ENCODE measurements at places on chromosomes 4 and X.

GRCh38 chrX:136194536-136194935 lies 47.2 kb downstream of the FHL1 start:
- no peak for DNase-seq

DNA sequence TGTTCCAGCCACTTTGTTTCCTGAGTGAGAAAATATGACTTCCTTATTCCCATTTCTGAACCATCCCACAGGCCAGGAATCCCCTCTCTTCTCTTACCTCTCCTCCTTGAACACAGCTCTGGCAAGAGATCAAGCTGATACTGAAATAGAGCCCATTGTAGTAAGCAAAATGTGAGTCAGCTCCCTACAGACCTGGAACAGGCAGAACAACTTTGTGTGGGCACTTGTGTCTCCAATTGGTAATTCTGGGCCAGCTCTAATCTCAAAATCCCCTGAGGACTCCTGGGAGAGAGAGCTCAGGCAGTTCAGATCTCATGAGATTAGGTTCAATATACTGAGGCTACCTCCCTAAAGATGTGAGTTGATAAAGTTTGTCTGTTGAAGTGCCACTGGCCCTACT lies 213.5 kb downstream of the GUCY2F start:
- DNase-seq: no peak

GRCh38 chrX:9249051-9249846 lies 215.3 kb upstream of the FAM9B start:
- no peak for DNase-seq

GRCh38 chrX:77693594-77693993 lies 92.4 kb downstream of the ATRX start:
- no peak for DNase-seq

GRCh38 chrX:66053414-66053813 lies 13.5 kb upstream of the VSIG4 start:
- DNase-seq: no peak

GRCh38 chrX:103560256-103560655 lies 25.1 kb upstream of the TCEAL4 start:
- DNase-seq: no peak

DNA sequence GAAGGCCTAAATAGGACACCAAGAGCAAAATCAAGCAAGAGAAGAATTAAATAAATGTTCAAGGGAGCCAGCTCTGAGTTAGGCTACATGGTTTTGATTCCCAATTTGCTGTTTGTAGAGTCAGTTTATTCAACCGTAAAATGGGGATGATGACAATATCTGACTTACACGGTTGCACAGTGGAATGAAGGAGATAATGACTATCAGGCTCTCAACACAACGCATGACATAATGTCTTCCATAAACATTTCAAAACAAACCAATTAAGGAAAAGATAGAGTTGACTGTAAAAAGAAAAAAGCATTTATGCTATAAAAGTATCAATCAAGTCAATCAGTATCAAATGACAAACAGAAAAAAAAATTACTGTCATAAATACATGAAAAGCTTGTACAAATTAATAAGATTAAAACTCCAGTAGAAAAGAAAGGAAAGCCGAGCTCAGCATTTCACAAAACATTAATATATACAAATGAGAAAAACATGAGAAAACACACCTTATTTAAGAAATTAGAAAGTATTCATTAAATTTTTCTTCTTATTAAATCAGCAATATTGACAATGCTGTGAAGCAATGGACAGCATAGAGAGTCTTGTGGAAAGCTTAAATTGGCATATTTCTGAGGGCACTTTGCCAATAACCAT lies 179.0 kb downstream of the SCFD2 start:
- no peak for DNase-seq

- no peak for DNase-seq
These were observed 291.9 kb downstream of the FAM47A start for GRCh38 chrX:33840176-33840575.

DNA sequence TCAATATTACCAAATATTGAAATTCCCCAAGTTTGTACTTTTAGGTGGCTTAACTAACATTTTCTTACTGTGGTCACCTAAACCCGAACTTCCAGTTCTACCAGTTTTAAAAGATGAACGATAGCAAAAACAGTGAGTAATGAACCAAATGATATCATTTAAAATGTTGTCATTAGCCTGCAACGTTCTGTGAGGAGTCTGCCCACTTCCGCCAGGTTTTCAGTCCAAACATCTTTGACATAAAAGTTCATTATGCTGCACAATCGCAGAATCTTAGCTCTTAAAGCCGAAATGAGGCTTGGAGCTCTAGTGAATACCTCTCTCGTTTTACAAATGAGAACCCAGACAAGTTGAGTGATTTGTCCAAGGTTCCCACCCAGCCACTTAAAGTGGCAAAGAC lies 762 bp downstream of the PIGA start:
- DNase-seq: no peak

- DNase-seq: no peak
These were observed 3.8 kb downstream of the TET2 start for GRCh38 chr4:105150503-105150902.

GRCh38 chr4:111334361-111334760 lies 711.5 kb upstream of the PITX2 start:
- DNase-seq: no peak

DNA sequence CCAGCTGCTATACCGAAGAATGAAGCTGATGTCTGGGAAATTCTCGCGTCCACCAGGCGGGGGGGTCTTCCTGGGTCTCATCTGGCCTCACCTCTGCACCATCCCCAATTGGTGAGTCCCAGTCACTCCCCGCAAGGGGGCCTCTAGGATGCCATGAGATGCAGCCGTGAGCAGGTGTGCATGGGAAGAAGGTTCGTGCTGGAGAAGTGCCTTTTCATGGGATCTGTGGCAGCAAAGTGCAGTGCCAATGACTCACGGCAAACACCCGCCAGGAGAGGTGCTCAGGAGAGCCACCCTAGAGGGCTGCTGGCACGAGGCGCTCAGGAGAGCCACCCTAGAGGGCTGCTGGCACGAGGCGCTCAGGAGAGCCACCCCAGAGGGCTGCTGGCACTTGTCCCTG lies 55.1 kb downstream of the CPZ start:
- no peak for DNase-seq

DNA sequence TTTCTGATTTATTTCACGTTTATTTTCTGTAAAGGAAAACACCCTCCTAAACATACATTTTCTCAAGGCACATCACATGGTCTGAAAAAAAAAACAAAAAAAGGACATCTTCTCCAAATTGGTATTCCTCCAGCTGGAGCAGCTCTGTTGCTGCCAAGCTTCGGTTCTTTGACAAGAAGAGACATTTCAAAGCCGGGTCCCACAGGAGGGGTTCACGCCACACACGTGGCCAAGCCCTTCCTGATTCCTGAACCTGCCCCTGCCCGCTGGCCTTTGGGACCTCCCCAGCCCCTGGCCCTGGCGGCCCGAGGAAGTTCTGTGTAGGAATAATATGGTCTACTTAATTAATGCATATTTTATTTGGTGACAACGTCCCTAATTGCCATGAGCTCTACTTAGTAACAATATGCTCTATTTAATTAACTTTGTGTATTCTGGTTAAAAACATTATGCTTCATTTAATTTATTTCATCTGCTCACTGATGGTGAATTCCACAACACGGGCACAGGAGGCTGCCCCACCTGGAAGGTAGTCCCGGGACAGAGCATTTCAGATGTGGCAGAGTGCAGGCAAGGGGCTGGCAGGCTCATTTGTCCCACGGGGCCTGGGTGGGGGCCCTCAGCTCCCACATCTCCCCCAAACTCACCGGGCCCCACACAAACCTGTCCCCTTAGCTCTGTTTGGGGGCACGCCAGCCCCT lies 5.4 kb upstream of the RGS12 start:
- no peak for DNase-seq

- no peak for DNase-seq
These were observed 664 bp downstream of the MED12 start for GRCh38 chrX:71118985-71119535.

DNA sequence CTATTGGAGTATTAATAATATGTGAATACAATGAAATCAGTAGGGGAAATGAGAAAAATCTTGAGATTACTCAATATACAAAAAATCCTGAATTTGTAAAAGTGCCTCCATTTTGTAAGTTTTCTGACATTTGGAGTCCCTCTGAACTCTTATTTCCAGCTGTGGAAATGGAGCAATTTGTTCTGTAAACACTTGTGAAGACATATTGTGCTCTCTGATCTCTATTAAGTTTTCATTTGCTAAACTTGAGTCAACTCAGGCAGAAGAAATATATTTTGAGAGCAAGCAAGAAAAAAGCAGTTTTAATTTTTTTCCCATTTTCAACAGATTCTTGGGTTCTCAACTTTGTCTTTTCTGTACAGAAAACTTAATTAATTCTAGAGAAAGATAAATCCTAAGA lies 51.4 kb upstream of the PCDH18 start:
- DNase-seq: no peak

DNA sequence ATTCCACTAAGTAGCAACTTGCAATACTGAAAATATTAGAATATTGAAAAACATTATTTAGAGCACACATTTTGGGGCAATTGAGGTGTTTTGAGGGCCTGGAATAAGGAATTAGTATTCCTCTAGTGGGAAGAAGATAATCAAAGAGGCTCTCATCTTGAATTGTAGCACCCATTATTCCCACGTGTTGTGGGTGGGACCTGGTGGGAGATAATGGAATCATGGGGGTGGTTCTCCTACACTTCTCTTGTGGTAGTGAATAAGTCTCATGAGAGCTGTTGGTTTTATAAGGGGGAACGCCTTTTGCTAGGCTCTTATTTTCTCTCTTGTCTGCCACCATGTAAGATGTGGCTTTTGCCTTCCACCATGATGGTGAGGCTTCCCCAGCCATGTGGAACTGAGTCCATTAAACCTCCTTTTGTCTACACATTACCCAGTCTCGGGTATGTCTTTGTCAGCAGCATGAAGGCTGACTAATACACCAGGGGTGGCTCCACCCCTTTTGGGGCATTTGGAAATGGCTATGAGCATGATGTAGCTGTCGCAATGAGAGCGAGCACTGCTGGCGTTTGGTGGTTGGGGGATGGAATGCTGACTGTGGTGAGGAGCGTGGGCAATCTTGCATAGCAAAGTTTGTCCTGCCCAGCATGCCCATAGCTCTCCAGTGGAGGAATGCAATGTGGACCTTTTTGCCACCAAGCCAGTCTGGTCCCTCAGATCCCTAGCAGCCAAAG lies 308.2 kb downstream of the FRMPD4 start:
- no peak for DNase-seq

DNA sequence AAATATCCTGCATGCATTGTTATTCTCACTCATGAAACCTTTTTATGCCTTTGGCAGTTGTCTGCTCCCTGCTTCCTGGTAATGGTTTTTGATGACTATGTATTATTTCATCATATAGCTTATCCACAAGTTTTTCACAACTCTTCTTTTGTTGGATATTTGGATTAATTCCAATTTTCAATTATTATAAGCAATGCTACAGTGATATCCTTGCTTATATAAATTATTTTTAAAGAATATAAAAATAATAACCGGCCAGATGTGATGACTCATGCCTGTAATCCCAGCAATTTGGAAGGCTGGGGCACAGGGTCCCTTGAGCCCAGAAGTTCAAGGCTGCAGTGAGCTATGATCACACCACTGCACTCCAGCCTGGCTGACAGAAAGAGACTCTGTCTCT lies 47.0 kb downstream of the ASIC5 start:
- DNase-seq: no peak

- DNase-seq: no peak
These were observed 56.5 kb upstream of the ACSL1 start for GRCh38 chr4:184882276-184882675.

GRCh38 chrX:71540801-71541200 lies 7.9 kb downstream of the OGT start:
- DNase-seq: no peak

- no peak for DNase-seq
These were observed 48.3 kb downstream of the TRIML2 start for GRCh38 chr4:188061083-188061482.

DNA sequence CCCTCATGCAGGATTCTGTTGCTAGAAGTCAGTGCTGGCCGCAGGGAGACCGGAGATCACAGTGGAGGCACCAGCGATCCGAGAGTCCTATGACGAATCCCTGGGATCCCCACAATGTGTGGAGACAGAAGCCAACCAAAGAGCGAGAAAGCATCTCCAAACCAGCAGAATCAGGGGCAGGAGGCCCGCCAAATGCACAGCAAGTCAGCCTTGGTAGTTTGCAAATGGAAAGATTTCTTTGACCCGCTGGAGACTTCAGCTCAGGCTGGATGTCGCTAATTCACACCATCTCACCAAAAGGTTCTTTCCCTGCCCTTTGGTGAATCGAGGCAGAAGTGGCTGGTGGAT lies 505 bp upstream of the PKD2 start:
- DNase-seq: no peak

- DNase-seq: no peak
These were observed 97.5 kb upstream of the STX18 start for GRCh38 chr4:4639370-4639769.

GRCh38 chr4:11344916-11345315 lies 83.8 kb downstream of the HS3ST1 start:
- DNase-seq: no peak

- no peak for DNase-seq
These were observed 17.6 kb upstream of the SOD3 start for GRCh38 chr4:24777536-24778463.

Measured in SW 1271 (cell line).